NCI-H345 (cell line): ENCODE measurements at places on chromosomes 3 and 15.

DNA sequence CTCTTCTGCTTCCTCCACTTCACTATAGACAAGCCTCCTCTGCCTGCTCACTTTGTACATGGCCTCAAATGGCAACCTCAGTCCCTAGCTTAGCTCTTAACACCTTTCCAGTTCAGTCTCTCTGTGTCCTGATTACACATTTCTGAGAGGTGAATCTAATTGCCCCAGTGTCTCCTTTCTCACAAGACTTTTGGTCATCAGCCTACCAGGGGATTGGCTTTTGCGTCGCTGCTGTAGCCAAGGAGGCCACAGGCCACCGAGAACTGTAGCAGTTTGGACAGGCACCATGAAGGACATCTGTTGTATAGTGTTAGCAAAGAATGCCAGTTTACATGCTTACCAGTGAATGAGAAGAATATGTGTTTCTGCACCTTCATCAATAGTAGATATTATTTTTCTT lies 8.5 kb downstream of the IREB2 start:
- DNase-seq, result no peak

- DNase-seq, result no peak
These were observed 308.1 kb downstream of the CHST2 start for GRCh38 chr3:143427631-143428030.

DNA sequence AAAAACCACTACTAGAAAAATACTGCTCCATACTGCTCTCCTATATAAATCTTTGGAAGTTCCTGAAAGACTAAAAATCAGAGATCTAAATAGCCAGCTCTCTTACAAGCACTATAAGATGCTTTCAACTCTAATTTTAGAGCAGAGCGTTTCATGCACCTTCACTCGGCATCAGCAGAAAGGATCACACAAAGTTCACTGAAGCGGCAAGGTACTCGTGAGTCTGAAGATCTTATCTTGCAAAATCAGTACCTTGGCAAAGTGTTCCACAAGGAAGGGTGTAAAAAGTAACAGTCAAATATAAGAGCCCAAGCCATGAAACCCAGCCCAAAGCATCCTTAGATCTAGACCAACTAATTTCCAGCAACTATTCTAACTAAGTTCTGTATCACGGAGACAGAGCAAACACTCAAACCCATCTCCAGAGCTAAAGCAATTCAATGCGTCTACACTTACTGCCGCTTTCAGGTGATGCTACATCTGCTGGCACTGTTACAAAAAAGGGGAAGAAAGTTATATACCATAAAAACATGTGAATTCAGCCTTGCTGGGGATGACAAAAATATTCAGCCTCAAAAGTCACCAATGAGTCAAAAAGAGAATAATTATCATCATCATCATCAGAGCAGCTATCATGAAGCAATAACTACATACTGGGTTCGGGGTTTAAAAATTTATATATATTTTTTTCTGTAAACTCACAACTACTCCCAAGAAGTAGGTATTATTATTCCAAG lies 16.3 kb downstream of the VPS39 start:
- no peak for DNase-seq

- DNase-seq, result no peak
These were observed 67.7 kb downstream of the MGLL start for GRCh38 chr3:127754411-127755304.

GRCh38 chr3:64541803-64542202 lies 146.0 kb downstream of the ADAMTS9 start:
- DNase-seq, result no peak

DNA sequence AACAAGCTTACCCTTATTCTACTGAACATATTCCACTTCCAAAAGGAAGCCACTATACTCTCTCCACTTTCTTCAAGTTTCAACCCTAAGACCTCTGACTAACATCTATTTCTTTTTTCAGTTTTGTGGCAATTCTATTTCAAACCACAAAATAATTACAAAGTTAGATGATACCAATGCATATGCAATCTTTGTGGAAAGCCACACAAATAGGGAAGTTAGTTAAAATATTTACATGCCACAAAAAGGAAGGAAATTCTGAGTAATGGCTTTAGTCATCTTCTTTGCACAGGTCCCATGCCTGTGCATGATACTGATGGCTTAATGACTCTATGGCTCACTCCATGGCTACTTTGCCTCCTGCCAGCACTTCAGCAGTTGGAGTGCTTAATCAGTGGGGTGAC lies 57.0 kb upstream of the MCTP2 start:
- DNase-seq, result no peak

- DNase-seq, result no peak
These were observed 18.3 kb upstream of the IGF2BP2 start for GRCh38 chr3:185843126-185843525.

DNA sequence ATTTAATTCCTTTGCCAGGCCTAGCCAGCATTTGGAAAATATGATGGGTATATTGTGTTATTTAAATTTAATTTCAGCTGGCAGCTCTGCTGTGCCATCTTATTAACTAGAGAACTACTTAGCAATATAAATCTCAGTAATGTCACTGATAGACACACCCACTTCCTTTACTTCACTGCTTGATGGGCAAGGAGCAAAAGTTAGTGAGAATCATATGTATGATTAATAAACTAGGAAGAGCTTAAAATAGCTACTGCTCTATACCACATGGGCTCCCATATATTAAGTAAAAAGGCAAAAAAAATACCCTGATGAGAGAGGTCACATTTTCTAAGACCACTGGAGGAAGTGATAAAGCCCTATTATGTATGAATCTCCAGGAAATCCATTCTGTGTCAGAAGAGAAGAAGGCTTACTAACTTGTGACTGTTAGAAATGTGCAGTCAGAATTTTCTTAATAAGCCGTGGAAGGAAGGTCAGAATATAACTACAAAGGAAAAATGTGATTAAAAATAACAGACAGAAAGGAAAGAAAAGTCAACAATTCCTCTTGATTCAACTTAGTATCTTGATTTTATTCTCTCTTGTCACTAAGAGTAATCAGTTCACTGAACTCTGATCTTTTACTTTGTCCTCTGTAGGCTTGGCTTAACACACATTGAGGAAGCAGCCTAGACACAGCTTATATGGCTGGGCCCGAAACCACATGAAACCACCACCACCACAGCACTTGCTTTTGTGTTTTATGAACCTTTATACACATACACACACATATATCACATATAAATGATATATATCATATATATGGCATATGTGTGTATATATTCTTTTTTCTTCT lies 1233.9 kb upstream of the ALCAM start:
- no peak for DNase-seq

- DNase-seq, result no peak
These were observed 329.4 kb upstream of the RORA start for GRCh38 chr15:61558172-61559136.

DNA sequence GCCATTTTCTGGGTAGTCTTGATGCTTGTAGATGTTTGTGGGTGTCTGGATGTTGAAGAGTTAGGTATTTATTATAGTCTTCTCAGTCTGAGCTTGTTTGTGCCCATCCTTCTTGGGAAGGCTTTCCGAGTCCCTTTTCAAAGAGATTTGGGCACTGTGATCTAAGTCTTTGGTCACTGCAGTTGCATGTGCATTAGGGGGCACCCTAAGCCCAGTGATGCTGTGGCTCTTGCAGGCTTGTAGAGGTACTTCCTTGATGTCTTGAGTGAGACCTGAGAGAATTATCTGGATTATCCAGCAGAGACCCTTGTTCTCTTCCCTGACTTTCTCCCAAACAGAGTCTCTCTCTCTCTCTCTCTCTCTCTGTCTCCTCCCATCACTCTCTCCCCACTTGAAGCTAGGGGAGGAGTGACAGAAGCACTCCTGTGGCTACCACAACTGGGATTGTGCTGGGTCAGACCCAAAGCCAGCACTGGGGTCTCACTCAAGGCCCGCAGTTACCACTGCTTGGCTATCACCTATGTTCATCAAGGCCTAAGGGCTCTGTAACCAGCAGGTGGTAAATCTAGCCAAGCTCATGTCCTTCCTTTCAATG lies 68.5 kb downstream of the TMCO5A start:
- DNase-seq, result no peak

DNA sequence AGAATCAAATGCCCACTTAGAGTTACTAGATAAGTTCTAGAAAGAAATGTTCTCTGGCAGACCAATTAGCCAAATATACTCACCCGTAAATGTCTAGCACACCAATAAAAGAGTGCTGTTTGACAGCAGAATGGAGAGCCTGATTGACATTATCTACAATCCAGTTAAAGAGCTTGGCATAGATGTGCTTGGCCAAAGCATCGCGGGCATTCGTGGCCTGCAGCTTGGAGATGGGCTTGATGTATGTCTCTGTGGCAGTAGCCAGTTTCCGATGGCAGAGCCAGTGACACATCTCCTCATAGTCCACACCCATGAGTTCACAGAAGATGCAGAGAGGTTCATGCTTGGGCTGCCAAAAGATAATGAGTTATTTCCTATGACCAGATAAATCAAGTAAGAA lies 101.5 kb upstream of the MYO5C start:
- no peak for DNase-seq

DNA sequence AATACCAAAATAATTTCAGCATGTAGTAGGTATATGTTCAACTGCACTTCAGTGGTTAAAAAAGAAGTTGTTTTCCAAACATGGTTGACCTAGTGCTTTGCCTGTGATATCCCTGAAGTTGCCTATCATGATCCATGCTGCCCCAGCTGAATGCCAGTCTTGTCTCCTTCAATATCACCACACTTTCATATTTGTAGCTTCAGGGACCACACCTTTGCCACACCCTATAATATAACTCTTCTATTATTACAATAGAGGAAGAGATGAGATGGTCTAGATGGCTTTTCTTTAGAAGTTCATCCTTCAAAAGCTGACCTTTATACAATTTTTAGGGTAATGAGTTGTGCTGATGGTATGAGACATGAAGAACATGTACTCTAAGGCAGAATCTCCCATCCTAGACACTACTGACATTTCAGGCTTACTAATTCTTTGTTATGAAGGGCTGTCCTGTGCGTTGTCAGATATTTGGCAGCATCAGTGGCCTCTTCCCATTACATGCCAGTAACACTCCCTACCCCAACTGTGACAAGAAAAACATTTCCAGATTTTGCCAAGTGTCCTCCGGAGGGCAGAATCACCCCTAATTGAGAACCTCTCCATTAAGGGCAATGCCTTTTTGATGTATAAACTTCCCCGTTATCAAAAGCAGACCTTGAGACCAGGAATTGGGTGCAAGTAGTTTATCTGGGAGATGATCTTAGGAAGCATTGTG lies 76.2 kb upstream of the PLCL2 start:
- no peak for DNase-seq

GRCh38 chr3:128617270-128617556 lies 33.4 kb downstream of the RPN1 start:
- DNase-seq, result no peak

- DNase-seq, result peak; percentile 59
These were observed 26.2 kb downstream of the MAP4 start for GRCh38 chr3:47989981-47990440.

GRCh38 chr3:39705351-39705900 lies 104.0 kb upstream of the MYRIP start:
- DNase-seq, result no peak

DNA sequence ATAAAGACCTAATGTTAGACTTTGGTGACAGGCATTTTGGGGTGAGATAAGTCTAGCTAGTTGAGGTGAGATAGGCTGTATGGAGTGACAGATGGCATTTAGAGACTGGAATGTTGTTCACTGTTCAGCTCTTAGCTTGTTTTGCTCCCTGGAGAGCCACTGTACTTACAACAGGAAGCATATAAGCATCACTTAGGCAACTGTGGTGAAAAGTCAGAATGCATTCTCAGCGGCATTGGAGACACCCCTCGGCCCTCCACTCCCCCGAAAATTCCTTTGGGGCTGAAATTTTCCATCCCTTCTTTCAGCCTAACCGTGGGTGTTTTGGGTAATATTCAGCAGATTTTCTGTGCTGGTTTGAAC lies 73.4 kb downstream of the SLCO3A1 start:
- peak; percentile 42 for DNase-seq

DNA sequence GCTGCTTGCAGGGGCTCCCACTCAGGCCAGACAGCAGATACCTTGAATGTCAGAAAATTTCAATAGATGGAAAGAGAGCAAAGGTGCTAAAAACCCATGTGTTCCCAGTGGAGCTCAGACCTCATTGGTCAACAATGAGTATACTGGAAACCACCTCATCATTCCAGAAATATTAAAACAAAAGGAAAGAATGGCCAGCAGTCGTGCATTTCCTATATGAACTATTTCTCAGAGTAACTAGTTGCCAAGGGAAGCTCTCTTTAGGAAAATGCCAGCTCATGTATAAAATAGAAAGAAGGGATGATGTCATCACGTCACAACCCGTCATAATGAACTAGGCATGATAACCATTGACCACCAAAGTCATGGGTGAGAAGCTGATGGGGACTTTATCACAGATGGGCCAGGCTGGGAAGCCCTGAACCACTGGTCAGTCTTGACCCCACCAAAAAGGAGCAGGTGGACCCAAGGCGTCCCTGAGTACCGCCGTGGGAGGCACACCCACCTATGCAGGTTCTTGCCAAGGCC lies 17.5 kb downstream of the DNAJB8 start:
- DNase-seq, result no peak

DNA sequence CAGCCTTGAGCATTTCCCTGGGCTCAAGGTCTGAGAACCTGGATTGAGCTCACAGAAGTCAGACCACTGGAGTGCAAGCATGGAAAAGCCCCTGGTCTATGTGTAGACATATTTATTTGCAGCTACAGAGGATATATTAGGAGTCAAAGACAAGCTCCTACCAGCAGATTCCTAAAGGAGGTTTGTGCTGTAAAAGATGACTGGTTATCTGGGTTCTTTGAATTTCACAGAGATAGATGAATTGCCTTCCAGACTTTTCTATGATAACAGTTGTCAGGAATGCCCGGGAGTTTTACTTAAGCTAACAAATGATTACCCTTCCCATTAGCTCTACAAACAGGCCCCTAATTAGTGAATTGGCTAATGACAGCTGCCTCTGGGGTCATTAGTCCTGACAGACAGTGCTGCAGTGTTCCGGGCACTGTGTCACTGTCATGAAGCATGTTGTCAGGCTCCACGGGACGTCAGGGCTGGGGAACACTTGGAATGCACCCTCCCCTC lies 48.8 kb upstream of the PLXNA1 start:
- DNase-seq, result no peak

GRCh38 chr3:185813691-185814215 lies 11.1 kb downstream of the IGF2BP2 start:
- DNase-seq, result no peak
